Activated naive CD8-positive, alpha-beta T cell treated with anti-CD3 and anti-CD28 coated beads, Interleukin-2, amount 50 U/mL, for 16 hours (primary cell): ENCODE measurements at places on chromosomes 1 and 21.

DNA sequence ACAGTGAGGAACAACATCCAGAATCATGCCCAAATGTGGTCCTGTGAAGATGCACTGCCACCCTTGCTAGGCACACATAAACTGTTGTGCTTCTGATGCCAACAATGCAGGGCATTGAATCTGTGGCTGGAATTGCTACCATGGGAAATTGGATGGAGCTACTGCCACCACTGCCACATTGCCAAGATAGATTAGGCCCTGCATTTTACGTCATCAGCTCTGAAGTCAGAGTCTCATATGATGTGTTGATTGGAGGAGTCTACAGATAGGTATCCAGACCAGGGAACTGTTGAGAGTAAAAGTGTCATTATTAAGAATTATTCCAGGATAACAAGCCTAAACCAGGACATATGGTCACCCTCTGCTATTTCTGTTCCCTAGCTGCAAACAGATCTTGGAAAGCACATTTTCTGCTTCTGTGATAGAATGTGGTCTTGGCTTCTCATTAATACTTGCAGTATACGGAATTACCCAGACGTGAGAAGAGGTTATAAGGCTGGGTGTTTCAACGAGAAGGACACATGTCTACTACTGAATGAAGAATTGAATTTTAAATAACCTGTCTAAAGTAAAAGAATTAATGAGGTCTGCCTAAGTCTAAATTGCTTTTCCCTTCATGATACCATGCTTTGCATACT lies 106.6 kb downstream of the TNNI3K start:
- no peak for DNase-seq

DNA sequence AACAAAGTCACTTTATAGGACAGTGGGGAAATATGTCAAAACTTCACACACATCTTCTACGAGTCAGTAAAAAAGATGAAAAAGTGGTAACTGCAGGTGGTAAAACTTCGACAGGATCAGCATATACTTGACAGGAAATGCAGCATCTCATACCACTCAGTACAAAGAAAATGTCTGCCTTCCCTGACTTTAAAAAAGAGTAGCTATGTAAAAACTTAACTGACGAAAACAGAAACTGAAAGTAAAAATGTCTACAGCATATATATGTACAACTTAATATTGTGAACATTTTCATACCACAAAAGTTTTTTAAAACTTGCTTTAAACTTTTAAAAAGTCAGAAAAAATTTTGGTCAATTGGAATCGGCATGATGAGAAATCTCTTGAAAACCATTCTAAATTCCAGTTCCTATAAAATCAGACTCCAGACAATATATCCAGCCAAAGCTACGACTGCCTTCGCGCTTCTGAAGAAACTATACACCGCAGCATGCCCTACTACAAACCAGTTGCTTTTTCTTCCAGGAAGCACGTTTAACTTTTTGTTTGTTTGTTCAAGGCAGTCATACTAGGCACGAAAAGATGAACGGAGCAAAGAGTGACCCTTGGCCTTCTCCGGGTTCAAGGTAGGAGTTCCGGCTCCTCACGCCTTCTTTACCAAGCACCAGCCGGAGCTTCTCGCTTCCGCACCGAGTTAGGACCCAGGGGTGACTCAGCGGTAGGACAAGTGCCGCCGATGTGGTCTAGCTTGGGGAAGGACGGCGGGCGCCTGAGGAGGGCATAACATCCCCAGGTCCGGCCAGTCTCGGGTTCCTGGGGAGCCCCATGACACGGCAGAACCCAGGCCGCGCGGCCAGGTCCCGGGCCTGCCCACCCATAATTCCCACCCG lies 612 bp downstream of the PSMA5 start:
- DNase-seq, result peak; percentile 14

DNA sequence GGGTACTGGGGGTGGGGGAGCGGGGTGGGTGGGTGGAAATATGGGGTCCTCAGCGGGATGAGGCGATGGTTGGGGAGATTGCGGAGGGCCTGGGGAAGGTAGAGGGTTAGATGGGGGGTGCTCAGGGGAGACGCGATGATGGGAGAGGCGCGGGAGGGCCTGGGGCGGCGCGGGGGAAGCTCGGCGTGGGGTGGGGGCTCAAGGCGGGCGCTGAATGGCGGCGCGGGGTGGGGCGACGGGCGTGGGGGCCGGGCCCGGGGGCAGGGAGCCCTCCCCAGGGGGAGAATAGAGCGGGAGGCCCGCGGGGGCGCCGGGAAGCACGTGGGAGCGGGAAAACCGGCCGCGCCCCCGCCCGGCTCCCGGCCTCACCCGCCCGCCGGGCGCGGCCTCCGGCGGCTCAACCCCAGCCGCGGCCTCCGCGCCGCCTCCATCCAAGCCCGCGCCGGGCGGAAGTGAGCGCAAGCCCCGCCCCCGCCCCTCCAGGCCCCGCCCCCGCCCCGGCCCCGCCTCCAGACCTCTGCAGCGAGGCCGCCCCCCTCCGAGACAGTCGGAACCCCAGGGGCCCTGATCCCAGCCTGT lies at the start of gene FAAP20:
FAAP20 (minus strand) TSS at position 454 of the 579 bp plus-strand sequence; CDS start at position 431, 23 bp downstream.
- DNase-seq, result no peak

- DNase-seq, result no peak
Observed at GRCh38 chr1:204154568-204155255, 2.9 kb upstream of the ETNK2 start.

GRCh38 chr1:195790514-195791168 lies 817.6 kb downstream of the KCNT2 start:
- DNase-seq, result no peak

GRCh38 chr1:86714561-86715244 lies 10.3 kb downstream of the SH3GLB1 start:
- no peak for DNase-seq

DNA sequence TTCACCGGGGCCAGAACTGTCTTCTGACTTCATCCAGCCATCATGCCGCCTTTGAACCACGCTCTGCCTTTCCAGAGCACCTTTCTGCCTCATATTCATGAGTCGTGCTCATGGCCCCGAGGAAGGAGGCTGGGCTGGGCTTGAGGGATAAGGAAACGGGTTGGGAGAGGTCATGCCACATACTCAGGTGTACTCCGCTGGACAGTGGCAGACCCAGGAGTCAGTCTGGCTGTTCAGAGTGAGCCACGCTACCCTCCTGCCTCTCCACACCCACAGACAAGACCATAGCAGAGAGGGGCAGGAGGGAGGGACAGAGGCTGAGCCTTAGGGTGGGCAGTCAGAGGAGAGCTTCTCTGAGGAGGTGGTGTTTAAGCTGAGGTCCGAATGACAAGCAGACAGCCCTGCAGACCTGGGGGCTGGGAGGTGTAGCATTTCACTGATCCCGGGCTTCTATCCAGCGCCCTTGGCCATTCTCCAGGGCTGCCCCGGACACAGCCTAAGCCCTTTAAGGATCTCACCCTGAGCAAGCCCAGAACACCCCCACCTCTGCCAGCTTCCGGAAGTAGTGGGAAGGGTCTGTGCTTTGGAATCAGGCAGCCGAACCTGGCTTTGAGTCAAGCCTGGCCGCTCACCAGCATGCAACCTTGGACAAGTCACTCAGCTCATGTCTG lies 102.3 kb downstream of the LACTBL1 start:
- no peak for DNase-seq

DNA sequence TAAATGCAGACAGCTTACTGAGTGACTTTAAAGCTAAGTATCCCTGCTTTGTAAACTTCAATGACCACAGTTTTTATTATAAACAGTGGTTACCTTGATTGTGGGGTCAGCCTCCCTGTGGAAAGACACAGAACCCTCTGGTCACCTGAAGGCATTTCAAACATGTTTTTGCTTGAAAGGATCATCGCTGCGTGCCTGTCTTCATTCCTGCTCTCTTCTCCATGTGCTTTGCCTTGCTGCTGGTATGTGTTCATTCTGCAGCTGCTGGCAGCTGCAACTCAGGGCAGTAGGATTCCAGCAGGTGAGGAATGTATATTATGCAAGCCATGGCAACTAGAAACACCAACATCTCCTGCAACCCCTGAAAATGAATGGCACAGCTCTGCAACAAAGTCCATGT lies 81.0 kb upstream of the VAV3 start:
- DNase-seq, result no peak

DNA sequence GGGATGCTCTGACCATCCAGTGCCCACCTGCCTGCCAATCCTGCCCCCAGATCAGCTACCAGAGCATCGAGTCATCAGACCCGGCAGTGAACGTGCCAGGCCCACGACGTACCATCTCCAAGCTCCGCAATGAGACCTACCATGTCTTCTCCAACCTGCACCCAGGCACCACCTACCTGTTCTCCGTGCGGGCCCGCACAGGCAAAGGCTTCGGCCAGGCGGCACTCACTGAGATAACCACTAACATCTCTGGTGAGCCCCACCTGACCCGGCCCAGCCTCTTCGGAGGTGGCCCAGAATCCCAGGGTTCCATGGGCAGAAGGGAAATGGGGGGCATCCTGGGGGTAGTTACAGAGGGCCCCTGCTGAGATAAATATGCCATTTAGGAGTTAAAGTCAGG lies 43.1 kb downstream of the PTPRU start:
- no peak for DNase-seq

GRCh38 chr1:29380532-29380931 lies 144.2 kb downstream of the PTPRU start:
- no peak for DNase-seq
